Renal cortical epithelial cell (primary cell): ENCODE measurements at places on chromosomes 2 and 18.
A peak's percentile ranks its signal among the peaks of the same experiment; 100 is the strongest.

DNA sequence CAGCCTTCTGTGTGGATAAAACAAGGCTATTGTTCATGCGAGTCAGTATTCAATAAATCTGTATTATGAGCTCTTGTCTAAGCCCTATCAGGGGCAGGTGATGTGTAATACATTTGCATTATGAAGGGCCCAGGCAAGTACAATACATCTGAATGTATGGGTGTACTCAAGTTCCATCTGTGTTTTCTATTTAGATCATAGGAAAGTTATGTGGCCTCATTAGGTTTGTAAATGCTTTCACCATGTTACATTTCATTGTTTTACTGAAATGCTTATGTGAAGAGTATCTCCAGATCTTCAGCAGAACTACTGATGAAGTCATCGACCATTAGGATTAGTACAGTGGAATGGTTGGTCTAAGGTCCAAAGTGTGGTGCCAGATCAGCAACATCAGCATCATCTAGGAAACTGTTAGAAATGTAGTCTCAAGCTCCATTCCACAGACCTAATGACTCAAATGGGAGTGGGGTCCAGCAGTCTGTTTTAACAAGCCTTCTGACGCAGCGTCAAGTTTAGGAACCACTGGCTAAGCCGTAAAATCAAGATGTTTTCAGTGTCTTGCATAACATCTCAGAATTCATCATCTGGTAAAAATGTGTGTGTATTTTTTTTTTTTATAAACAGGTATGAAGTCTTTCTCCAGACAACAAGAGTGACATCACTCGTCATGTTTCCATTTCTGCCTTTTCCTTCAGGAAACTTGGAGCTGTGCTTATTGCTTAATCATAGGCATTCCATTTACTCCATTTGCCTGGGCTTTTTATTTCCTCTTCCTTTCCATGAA, 80.5 kb downstream of the LYPD6 start:
- peak; percentile 64 for DNase-seq

DNA sequence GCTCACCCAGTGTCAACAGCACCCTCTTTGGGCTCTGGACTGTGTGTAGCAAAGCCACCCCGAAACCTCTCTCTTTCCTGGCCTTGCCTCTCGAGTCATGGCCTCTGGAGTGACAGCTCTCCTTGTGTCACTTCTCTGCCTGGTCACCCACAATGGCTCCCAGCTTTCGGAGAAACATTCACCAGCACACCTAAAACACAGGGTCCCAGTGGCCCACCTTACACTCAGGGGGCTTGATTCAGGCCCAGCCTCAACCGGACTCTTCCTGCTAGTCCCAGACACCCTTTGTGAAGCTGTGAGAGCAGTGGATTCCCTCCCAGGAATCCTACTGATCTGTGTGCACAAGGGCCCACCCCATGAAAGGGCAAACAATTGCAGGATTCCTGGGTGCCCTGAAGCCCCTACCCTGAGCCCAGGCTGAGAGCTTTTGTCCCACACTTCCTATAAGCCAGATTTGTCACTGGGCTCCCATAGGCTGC, 137.2 kb upstream of the HAAO start:
- no peak for DNase-seq

DNA sequence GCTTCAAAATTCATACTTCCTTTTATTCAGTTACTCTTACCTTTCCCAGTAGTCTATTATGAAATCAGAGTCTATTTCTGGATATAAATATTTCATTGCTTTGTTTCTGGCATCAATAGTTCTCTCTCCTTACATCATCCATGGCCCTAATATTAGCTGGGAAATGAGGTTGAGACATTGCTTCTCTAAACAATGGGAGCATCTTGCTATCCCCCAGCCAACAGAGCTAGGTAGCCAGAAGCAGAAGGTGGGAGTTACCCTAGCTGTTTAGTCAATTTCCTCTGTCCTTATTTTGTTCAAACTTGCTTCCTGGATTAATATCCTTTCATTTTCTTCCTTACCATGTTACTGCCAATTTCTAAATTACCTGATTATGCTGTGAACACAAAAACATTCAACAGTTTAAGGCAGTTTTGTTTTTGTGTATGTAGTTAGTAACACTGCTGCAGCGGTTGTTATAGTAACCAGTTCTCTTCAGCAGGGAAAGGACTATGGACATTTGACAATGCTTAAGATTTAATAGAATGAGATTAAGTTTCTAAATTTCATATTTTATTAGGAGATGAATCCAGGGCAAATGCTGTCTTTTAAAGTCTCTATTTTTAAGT, 160.5 kb upstream of the KCNJ3 start:
- DNase-seq: peak; percentile 19

- no peak for DNase-seq
These were observed 67.3 kb downstream of the CAMKMT start for GRCh38 chr2:44429034-44429433.

DNA sequence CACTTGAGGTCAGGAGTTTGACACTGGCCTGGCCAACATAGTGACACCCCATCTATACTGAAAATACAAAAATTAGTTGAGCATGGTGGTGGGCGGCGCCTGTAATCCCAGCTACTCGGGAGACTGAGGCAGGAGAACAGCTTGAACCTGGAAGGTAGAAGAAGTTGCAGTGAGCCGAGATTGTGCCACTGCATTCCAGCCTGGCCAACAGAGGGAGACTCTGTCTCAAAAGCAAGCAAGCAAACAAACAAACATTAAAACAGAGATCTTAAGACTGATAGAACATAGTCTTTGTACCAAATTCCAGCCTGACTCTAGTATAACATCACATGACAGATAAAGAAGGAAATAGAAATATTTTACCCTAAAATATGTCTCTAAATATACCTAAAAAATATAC, 168.1 kb downstream of the PTPRM start:
- no peak for DNase-seq

DNA sequence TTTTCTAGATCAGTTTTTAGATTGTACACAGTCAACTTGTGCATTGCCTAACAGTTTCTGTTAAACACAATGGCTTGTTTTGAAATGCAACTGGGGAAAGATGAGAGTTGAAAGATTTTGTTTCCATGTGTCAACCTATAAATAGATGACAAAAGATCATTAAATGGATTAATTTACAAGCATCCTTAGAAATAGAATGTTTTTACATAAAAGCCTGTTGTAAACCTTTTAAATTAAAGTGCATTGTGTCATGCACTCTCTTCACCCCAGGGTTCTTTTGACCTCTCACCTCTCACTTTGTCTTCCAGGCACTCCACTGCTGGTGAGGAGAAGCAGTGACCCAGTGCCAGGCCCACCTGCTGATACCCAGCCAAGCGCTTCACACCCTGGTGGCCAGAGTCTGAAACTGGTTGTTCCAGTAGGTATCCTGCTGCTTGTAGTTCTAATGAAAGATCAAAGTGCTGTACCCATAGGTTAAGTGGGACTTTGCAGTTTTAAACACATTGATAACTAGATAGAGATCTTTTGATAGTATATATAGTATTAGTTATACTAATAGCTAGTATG, 502.1 kb downstream of the PARD3B start:
- DNase-seq: no peak

GRCh38 chr2:167980439-167980838, 267.0 kb downstream of the STK39 start:
- no peak for DNase-seq

- no peak for DNase-seq
These were observed 64.0 kb downstream of the RAB31 start for GRCh38 chr18:9771977-9772660.

DNA sequence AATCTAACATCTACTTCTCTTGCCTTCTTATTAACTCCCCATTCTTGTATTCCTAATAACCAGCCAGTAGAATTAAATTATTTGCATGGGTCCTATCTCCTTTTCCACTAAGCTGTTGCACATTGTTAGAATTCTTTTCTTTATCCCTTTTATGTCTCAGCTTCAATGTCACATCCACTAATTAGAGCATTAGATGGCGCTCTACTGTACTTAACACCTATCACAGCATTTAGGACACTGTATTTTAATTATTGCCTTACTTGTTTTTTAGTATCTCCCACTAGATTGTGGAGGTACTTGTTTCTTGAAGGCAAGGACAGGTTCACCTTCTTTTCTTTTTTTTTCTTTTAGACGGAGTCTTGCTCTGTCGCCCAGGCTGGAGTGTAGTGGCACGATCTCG, 3.8 kb downstream of the LIPT1 start:
- no peak for DNase-seq

DNA sequence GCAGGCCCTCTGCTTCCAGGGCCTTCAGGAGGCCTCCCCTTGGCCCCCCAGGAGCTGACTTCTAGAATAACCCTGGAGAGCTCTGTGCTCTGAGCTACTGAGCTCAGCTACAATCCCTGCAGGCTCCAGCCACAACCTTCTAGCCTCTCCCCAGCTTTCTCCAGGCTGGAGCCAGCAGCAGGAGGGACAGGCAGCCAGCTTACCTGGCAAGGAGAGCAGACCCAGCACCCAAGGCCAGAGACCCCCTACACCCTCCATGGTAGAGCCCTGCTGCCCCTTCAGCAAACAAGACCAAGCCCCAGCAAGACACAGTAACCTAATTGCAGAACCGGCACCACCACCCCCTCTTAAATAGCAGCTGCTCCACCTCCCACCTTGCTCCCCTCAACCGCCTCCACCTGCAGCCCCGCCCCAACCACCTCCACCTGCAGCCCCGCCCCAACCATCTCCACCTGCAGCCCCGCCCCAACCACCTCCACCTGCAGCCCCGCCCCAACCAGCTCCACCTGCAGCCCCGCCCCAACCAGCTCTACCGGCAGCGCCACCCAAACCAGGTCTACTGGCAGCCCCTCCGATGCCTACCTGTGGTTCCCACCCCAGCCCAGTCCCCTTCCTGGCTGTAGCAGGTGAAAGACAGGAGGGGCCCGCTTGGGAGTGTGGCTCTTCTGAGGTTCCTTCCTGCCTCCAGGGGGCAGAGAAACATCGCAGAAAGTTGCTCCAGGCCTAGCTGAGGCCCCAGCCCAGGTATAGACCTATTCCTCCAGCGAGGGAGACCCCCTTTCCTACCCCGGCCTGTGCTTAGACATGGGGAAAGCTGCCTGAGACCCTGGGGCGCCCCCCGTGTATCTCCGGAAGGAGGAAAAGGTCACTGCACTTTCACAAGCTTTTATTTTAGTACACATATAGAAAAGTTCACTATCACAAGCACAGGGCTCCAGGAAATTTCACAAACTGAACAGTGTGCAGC, at the start of gene ASTL:
Gene ASTL, minus strand, starts transcription at position 324 of the 967 bp plus-strand sequence. Its CDS starts 66 bp downstream, at position 258.
- peak; percentile 10 for DNase-seq

DNA sequence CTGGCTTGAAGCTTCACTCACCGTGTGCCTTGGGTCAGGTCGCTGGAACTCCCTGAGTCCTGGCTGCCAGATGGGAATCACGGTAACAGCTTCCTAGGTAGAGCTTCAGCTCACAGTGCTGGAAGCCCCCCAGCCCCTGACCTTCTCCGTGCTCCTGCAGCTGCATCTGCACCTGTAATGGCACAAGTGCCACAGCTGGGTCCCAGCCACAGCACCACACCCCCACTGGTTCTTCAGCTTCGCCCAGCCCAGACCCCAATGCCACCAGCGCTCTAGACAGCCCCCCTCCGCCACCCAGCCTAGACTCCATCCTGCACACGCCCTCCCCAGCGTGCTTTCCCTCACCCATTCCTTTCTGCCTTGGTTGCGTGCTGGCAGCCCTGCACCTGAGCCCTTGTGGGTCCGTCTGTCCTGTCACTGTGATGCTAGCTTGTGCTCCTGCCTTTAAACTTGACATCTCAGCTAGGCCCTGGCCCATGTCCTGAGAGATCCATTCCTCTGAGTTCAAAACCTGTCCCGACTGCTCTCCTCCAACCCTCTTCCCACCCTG, 7.6 kb upstream of the ESPNL start:
- DNase-seq: no peak

DNA sequence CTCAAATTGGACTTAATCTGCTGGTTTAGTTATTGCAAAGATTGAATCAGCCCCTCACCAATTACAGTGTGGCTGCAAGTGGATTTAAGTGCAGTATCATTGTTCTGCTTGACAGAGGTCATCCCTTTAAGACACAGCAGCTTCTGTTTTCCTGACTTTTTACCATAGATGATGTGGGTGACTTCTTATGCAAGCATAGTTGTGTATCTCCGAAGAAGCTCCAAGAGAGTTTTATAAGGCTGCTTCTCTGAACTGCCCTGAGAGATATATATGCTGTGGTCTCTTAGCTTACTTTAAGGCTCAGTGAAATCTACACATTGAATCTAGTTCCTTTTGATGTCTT, 3.5 kb downstream of the TRIB2 start:
- no peak for DNase-seq

DNA sequence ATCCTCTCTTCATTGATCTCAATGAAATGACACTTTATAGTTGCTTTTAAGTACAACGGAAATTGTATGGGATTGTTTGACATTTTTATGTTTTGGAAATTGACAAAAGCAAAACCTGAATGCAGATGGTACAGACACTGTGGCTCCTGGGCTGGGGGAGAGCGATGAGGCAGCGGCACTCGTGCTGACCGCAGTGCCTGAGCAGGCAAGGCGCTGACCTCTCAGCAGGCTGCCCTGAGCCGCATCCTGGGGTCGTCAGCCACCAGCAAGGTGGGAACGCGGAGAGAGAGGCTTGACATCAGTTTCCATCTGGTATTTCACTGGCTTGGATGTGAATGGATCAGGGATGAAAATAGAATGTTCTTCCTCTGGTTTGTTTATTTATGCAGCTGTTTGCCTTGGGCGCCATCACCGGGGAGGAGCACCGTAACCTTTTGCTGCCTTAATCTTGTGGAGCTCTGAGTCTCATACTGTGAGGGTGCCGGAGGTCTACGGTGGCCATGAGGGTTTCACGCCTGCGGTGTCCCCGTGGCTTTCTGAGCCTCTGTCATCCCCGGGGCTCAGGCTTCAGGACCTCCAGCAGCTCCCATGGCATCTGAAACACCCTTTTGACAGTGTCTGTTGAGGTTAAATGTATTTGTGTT, 94.8 kb upstream of the TPO start:
- no peak for DNase-seq

GRCh38 chr2:10820978-10821695, 8.6 kb upstream of the PDIA6 start:
- DNase-seq: no peak

GRCh38 chr2:227130636-227131035, 33.4 kb downstream of the COL4A4 start:
- no peak for DNase-seq

DNA sequence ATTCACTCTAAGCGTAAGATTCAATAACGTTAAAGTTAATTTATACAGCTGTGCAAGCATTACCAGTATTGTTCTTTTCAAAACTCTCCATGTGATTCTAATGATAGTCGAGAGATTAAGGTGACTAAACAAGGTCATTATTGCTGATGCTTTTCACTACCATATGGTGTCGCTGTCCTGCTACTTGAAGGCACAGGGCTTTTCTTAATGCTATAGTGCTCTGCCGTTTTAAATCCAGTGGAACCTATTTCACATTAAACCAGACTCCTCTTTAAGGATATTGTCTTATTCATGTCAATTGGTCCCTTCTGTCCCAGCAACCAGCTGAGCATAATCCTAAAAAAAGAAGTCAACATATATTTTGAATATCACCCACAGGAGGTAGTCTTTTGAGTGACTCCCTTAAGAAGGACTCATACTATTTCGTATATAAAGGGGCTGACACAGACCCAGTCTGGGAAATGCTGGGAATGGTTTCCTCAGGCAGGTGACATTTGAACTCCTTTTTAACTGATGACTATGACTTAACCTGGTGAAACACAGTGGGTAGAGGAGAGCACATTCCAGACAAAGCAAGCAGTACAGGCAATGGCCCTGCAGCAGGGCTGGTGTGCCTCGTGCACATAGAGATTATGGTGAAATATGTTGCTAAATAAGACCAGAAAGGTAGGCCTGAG, 53.9 kb upstream of the CYTIP start:
- DNase-seq: peak; percentile 71
